ENCODE measurements at places on chromosomes 6 and 20.
A peak's percentile ranks its signal among the peaks of the same experiment; 100 is the strongest.

DNA sequence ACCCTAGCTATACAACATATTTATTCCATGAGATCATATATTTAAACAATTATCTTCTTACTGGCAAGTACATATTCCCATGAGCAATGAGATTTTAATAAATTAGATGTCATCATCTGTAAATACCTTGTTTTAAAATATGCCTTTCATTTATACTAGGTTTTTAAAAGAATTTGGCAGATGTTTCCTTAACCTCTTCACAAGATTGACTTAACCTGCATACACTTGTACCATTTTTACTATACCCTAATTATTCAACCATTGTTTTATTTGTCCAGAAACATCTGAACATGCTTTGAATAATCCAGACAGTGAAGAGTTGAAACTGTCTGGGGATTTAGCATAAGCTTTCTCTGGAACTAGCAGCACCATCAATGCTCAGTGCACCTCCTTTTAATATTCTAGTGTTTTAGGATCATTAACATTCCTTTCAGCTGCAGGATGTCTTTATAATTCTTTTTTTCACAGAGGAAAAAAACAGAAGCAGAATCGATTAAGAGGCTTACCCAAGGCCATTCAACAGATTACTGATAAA lies 188.0 kb upstream of the TENT5A start:
- DNase-seq = no peak

- no peak for DNase-seq
Observed at GRCh38 chr20:6680441-6680840, 87.0 kb upstream of the BMP2 start.

DNA sequence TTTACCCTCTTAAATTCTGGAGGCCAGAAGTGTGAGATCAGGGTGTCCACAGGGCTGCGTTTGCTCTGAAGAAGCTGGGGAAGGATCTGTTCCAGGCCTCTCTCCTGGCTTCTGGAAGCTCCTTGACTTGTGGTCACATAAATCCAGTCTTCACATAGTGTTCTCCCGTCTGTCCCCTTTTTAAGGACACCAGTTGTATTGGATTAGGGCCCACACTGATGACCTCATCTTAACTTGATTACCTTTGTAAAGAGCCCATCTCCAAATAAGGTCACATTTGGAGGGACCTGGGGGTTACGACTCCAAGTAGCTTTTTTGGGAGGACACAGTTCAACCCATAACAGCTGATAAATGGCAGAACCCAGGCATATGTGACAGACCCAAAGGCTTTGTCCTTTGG lies 20.0 kb upstream of the WFDC2 start:
- no peak for DNase-seq

- peak; percentile 86 for DNase-seq
Observed at GRCh38 chr6:43246301-43247113, 3.2 kb downstream of the TTBK1 start.

GRCh38 chr6:33277663-33278391 lies 904 bp downstream of the B3GALT4 start:
- no peak for DNase-seq

DNA sequence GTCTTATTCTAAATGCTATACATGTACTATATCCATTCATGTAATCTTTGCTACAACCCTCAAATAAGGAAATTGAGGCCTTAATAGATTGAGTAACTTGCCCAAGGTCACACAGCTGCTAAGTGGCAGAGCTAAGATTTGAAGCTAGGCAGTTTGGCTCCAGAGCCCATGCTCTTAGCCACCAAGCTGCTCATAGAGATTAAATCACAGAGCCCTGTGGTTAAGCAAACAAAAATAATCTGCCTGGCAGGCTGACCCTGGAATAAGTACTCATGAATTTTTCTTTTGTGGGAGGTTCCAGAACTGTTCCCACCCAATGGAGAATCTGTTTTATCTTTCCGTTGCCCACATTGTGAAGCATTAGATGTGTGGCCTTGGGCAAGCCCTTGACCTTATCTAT lies 7.4 kb downstream of the AAR2 start:
- no peak for DNase-seq

DNA sequence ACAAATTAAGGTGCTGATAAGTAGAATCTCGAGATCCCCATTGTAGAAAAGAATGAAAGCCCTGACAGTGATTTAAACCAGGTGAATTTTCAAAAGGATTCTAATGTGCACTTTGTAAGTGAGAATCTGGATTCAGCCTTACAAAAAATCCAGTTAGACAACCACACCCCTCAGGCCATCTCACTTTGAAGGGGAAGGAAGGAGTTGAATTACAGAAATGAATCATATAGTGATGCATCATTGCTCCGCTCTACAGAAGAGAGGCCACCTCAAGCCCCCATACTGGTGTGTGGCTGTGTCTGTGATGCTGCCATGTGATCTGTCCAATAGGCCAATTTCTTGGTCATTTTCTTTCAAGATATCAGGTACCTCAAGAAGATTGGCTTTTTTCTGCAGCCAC lies 85.5 kb upstream of the NT5E start:
- no peak for DNase-seq

GRCh38 chr20:4435225-4435624 lies 286.5 kb upstream of the PRND start:
- no peak for DNase-seq

GRCh38 chr6:36853325-36853724 lies 14.1 kb upstream of the CPNE5 start:
- no peak for DNase-seq

DNA sequence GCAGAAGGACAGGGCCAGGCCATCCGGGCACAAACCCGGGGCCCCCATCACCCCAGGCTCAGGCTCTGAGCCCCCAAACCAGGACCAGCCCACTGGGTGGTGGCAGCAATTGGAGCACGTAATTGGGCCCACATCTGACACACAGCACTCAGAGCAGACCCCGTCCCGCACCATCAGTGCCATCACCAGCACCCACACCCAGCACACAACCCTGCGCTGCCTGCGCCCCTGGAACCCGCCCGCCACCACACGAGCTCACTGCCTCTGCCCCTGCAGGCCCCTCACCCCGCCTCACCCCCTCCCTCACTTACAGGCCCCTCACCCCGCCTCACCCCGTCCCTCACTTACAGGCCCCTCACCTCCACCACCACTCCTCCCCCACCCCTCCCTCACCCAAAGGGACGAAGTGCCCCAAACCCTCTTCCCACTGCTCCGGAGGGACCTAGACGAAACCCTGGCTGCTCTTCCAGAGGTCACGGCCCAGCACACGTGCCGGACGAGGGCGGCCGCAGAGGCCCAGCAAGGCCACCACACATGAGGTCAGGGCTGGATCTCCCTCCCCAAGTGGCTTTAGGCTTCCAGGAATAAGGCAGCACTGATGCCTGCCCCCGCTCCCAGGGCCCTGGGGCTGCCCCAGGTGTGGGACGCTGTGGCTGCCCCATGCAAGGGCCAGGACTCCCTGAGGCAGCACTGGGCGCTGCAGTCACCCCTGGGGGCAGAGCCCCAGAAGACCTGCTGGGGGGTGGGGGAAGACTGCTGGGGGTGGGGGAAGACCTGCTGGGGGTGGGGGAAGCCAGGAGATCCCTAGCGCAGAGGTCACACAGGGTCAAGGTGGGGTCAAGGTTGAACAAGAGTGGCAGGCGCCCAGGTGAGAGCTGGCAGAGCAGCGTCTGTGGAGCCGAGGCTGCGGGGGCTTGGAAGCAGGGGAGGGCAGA lies 22.4 kb downstream of the KCNQ2 start:
- no peak for DNase-seq

GRCh38 chr6:145704143-145704781 lies 31.1 kb downstream of the EPM2A start:
- no peak for DNase-seq

DNA sequence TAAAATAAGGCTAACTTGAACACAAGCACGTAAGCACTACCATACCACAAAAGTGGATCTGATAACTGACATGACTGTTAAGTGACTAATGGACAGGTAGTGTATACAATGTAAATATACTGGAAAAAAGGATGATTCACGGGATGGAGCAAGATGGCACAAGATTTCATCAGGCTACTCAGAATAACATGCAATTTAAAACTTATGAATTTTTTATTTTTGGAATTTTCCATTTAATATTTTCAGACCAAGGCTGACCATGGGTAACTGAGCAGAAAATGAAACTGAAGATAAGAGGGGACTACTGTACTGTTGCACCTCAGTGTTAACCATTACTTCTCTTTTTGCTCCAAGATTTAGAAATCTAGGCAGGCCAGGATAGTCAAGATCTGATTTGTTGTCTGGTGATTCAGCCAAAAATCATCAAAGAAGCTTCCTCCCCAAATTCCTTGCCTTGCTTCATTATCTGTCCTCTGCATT lies 45.4 kb downstream of the TPBG start:
- DNase-seq = no peak

DNA sequence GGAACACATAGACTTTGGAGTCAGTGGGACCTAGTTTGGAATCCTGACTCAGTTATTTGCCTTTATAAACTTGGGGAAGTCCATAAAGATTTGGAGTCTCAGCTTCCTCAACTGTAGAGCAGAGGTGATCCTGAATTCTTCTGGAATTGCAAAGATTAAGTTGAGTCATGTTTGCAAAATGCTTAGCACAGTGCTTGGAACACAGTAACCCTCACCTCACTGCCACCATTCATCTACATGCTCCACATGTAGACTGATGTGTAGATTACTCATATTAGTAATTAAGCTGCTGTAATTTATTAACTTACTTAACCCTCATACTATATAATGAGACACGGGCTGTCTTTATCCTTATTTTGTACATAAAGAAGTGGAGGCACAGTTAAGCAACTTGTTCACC lies 61.4 kb downstream of the LAMP5 start:
- no peak for DNase-seq

DNA sequence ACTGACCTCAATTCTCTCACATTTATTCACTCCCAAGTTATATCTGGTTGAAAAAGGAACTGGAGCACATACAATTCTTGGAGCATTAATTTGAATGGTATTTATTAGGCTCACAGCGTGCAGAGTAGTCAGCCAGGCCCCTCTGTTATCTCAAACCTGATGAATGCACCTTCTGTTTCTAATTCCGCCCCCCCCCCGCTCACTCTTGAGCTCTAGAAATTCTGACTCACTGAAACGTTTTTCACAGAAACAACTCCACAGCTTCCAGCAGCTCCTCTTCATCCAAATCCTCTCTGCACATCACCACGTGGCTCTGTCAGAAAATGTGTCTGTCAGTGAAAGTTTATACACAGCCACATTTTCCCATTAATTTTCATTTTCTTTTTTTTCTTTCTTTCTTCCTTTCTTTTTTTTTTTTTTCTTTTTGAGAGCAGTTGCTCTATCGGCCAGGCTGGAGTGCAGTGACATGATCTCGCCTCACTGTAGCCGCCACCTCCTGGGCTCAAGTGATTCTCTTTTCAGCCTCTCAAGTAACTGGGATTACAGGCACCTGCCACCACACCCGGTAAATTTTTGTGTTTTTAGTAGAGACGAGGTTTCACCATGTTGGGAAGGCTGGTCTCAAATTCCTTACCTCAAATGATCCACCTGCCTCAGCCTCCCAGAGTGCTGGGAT lies 109.4 kb downstream of the TBXT start:
- no peak for DNase-seq
